ENCODE measurements at places on chromosomes 6 and 20.

GRCh38 chr6:163352966-163353365 lies 61.6 kb upstream of the QKI start:
- no peak for DNase-seq

- DNase-seq: peak; percentile 86
Observed at GRCh38 chr6:53041356-53041755, 23.8 kb upstream of the FBXO9 start.

GRCh38 chr6:110548110-110548847 lies 71.9 kb upstream of the SLC22A16 start:
- no peak for DNase-seq

DNA sequence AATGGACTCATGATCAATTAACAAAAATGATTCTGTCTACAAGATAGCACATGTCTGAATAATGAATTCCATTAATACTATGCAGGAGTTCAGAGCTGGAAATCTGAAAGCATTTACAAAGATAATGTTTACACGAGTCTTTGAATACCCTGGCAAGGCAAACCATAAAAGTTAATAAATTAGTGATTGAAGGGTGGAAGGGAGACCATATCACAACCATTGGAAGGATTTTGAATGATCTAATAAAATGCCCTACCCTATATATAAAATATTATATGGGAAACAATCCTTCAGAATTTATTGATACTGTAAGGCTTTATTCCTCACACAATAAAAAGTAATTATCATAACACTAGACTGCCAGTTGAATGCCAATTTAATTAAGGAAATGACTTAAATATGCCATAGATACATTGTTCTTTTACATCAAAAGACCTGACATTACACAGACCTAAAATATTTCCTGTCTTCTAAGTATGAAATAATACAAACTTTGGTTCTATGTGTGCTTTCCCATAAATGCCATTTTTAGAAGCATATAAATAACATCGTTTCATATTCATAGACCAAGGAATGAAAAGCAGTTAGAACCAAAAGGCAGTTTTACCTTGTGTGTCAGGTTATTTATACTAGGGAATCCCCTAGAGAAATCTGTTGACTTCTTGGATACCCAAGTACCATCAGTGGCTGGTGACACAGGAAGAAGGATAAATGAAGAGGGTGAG lies 249.2 kb upstream of the MARCKS start:
- DNase-seq: no peak

DNA sequence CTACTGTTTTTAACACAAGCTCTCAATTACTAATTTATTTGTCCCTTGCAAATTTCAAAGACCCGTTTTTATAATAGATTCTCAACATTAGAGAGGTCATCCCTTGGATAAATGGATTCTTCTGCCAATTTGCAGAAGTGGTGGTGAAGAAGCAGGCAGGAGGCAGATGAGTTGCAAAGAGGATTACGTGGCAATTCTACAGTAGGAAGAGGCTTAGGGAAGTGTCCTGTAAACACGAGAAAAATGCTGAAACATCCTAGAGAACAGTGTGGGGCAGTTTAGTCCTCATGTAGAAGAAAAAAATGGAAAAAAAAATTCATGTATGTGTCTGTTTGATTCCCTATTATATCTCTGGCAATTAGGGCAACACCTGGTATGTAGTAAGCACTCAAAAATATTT lies 87.6 kb downstream of the BMP2 start:
- no peak for DNase-seq

- peak; percentile 59 for DNase-seq
Observed at GRCh38 chr6:23498013-23498412, 628.0 kb upstream of the NRSN1 start.

DNA sequence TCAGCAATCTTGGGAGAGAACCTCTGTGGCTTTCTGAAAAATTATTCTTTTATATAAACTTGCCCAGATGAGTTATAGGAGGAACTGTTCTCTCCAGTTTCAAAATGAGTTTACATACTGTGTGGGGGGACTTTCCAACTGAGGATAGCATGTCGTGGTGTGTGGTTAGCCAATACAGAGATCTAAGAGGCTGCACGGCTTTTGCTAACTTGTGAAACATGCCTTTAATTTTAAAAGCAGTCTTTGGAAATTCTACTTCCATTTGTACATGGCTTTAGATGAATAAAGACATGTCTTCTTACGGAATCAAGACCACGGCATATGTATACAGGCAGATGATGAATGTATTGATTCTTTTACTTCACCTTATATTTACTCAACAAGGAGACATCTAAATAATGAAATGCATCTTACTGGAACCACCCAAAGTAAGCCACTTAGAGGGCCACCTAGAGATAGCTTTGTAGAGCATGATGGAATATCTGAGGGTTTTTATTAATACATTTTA lies 39.8 kb downstream of the HIVEP1 start:
- DNase-seq: peak; percentile 51

- peak; percentile 84 for DNase-seq
Observed at GRCh38 chr6:4155848-4156466, 20.6 kb upstream of the ECI2 start.

GRCh38 chr6:108463784-108464183 lies 96.9 kb upstream of the FOXO3 start:
- no peak for DNase-seq

DNA sequence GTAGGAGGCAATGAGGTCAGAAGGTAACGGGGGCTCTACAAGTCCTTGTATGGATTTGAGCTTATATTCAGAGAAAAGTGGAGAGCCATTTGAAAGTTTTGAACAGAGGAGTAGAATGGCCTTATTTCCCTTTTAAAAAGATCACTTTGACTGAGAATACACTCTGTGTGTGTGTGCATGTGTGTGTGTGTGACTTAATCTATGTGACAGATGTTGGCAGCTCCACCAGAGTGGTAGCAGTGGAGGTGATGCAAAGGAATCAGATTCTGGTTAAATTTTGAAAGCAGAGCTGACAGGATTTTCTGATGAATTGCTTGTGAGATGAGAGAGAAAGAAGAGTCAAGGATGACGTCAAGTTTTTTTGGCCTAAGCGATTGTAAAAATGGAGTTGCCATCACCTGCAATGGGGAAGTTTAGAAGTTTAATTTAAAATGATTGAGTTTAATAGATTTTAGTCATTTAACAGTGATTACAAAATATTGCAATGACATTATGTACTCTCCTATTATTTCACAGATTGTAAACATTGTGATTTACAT lies 172.2 kb upstream of the HEY2 start:
- no peak for DNase-seq

DNA sequence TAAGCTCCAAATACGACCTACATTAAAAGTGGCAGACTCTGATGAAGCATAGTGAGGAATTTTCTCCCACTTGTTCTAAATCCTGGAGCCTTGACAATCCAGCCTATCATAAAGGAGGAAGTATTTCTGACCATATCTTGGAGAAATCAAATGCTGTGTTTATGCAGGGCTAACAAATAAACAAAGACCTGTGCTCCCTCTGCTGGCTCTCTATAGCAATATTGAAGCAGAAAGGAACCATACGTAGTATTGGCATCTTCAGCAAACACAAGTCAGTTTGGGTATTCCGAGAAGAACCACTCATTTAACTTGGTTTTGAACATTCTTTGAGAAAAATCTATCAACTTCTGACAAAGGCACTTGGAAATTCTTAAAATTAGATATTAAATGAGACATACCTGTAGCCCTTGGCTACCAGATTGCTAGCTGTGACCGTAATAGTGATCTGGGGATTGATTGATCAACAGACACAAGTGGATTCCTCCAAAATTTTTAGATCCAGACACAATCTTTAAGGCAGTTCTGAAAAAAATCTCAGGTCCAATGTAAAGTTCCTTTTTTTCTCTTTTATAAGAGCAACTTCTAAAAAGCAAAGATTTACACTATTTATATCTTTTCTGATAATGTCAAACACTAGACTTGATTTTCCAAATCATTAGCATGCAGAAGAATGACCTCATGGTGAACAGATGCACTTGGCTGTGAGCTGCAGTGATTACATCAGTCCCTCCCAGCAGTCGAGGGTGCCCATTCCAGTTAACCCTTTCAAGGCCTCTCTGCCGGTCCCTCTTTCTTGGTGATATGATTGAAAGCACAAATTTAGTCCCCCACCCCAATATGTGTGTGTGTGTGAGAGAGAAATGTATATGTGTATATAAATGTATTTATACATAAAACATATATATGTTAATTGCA lies 40.2 kb downstream of the INSM1 start:
- peak; percentile 8 for DNase-seq

- peak; percentile 38 for DNase-seq
Observed at GRCh38 chr6:164106345-164106769, 691.8 kb downstream of the QKI start.

- DNase-seq: no peak
Observed at GRCh38 chr20:2295886-2296515, at the start of gene TGM3. Gene TGM3, plus strand, starts transcription at chr20:2296001. Its CDS starts 63 bp downstream, at chr20:2296064.

- peak; percentile 18 for DNase-seq
Observed at GRCh38 chr6:165662041-165662748, 846 bp downstream of the PDE10A start.

DNA sequence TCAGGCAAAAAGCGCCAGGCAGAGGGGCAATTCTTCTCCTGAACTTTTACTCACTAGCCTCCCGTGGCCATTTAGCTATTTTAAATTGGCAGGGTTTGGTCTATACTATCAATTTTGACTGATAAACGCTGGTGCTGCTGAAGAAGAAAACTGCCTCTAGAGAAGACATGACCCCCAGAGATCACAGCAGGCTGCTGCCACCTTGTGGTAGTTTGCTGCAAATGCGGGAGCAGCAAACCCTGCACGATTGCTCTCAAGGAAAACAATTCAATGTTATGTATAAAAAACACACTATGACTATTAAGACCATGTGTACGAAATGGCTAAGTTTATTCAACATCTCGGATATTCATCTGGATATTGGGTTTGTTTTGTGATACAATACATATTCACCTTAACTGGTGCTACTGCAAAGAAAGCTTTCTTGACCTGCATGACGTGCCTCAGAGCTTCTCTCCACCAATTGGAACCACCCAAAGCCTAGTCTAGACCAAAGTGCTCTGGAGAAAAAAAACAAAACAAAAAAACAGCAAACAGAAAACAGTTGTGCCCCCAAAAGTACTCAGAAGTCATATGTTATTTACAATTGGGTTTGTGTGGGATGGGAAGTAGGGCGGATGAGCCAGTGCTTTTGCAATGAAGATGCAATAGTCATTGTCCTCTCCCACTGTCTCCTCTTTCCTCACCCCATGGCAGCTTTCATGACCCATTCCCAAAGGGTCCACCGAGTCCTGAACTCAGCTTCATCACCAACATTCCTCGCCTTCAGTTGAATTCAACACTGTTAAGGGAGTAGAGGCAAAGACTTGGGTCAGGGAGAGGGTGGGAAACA lies 19.6 kb upstream of the IL17F start:
- DNase-seq: peak; percentile 71

Measured in fibroblast of skin of scalp (primary cell).